HCT116 (cell line): ENCODE measurements at places on chromosomes 2 and 18.

DNA sequence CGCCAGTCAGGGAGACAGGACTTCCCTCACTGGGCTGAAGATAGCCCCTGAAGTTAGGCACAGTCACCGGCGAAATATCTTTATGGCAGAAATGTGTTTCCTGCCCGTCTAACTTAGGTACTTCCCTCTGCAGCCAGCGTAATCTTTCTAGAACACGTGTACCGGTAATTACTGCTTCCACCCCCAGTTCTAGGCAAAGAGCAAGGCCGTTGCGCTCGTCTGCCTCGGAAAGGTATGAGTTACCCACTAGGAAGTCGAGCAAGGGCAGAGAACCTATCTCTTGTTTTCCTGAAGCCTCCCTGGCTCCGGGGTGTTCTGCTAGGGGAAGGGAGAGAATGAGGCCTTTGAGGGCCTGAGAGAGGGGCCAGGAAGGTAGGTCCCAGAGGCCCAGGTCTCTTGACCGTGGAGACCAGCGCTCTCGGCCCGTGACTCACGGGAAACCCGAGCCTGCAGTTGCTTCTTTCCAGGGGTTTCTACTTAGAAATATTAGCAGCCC is 70.0 kb downstream of the TWSG1 start:
- DNase-seq: no peak

GRCh38 chr2:101430156-101430555 is 42.9 kb upstream of the CREG2 start:
- DNase-seq: no peak

DNA sequence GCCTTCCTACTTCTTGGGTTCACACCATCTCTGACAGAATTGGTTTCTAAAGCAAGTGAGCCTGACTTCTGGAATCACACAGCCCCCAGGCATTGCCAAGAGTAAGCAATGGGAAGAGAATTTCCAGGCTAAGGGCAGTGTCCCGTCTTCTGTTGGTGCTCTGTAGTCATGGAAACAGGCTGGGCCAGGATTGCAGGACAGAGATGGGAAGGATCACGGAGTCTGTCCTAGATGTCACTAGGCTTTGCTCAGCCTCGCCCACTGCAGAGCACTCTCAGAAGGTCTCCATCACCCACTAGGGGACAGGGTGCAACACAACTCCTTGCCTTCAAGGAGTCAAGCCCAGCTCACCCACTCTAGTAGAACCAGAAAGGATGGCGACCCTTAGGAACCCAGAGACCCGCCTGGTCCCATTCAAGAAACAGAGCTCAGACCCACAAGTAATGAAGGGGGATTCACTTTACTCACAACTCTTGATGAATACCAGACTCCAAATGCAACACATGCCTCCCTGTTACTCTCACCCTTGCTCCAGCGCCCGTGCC is 48.6 kb upstream of the TEX51 start:
- no peak for DNase-seq

DNA sequence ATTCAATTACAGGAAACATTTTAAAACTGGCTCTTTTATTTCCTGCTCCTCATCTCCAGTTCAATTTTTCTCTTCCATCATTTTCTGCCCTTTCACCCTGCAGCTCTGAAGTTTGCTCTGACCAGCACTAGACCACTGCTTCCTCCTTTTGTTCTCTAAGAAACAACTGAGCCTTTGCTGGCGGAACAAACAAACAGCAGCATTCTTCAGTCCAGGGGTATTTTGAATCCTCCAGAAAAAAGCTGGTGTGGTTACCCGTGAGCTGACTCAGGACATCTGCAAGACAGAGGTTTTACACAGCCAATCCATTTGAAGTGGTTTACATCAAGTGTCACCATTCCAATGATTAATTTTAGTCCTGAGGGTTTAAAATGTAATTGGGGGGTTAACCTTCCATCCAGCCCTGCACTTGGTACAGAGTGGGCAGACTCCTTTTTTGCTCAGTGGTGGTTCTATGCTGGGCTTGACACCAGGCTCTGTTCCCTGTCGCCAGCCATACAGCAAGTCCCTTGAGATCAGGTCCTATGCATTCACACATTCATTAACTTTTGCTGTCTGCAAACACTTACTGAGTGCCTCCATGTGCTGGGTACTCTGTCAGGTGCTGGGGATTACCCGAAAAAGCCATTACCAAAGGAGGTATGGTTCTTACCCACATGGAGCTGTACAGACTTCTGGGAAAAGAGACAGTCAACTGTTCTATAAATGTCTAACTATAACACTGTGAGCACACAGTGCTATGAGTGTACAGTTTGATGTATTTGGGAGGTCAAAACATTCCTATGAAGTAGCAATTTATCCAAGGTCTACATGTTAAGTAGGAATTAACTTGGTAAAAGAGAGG is 909.4 kb upstream of the GYPC start:
- no peak for DNase-seq

- no peak for DNase-seq
Observed at GRCh38 chr2:221716426-221717303, 144.6 kb upstream of the EPHA4 start.

DNA sequence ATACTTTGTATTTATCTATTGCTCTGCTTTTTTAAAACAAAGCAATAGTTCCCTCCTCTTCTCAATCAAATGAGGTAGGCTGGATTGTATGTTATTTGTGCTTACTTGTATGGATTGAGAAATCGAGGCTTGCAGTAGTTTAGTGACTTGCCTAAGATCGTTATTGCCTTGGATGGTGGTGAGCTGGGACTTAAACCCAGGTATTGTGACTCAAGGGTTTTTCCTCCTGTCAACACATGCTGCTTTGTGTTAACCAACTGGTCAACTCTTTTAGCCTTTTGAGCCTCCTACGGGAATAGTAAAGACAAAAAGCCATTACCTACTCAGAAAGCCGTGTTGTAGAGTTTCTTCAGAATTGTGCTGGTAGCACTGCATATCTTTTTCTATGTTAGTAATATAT is 95.2 kb upstream of the THUMPD2 start:
- DNase-seq: no peak

- no peak for DNase-seq
Observed at GRCh38 chr2:216619411-216620393, 13.5 kb upstream of the IGFBP2 start.

- DNase-seq: no peak
Observed at GRCh38 chr2:227163485-227163997, 464 bp downstream of the COL4A4 start.

DNA sequence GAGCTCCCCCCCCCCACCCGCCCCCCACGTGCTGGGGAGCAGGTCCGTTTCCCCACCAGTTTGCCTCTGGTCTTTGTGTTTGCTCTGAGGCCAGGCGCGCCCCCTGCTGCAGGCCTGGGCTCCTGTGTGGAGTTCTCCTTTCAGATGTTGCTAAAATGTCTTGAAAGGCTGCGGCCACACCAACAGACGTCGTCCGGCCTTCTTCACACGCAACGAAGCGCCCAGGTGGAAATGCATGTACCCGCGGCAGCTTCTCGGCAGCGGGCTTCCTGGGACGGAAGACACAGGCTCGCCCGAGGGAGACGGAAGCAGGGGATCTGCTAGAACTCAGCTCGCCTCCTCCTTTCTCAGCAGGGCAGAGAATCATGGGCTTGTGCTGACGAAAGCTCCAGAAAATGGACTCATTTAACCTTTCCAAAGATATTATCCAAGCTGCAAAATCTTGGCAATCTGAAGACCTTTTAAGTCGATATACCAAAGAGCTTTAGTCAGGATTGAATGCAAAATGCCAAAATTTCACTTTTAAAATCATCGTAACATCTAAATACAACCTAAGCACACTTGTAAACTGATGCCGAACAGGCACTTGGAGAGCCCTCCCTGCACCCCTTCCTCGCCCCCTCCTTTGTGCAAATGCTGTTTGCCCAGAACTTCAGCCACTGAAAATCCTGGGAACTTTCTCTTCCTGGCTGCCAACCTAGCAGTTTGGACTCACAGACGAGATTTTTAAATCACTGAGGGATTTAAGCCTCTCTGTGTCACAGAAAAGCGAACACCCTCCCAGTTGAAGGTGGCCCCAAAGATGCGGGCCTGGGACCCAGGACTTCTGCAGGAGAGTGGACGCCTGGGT is 125.5 kb upstream of the ZNF516 start:
- DNase-seq: peak; percentile 34

GRCh38 chr2:149561309-149561926 is 26.2 kb downstream of the MMADHC start:
- no peak for DNase-seq

DNA sequence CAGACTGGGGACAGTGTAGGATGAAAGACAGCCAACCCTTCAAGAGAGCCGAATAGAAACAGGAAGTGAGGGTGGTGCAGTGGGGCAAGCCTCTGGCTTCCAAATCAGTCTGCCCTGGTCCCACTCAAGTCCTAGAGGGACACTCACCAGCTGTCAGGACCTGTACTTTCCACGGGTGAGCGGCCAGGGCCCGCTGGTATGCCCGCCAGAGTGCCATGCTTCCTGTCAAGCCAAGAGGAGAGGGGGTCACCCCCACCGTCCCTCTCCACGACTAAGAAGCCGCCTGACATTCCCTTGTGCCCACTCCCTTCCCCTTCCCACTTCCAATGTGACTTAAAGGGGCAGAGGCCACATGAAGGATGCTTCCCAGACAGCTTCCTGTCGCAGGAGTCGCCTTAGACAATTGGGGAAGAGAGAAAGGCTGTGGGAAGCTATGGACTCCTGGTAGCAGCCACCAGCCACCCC is 564 bp downstream of the MPV17 start:
- DNase-seq: no peak

- DNase-seq: no peak
Observed at GRCh38 chr18:39448942-39449341, 1883.3 kb upstream of the CELF4 start.

DNA sequence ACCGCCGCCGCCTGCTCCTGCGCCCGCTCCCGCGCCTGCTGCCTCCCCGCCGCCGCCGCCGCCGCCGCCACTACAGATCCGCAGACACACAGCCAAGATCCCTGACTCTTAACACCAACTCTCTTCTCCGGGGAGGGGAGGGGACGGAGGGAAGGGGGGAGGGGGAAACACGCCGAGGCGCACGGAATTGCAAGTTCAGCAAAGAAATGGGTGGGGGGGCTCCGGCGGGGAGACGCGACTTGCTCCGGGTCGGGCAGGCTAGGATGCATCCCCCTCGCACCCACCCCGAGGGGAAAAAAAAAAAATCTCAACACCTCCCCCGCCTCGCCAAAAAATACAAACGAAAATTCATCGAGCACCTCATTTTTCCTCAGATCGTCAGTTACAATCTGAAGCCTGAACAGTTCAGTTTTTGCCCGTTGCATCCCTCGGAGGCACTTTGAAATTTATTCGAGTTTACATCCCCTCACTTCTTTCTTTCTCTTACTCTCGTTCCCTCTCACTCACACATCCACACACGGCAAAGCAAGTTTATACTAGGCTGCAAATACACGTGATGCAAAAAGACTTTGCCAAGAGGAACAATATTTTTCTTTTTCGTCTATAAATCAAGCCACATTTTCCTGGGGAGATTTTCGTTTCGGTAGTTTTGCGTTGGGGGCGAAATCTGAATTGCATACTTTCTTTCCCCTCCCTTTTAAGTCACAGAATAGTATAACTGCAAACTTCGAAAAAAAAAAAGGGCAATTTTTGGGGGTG is at the start of gene TCF4:
Gene TCF4 (minus strand): TSS at position 82 of the 759 bp plus-strand sequence. CDS start 1,076 bp downstream, outside the sequence.
- no peak for DNase-seq

DNA sequence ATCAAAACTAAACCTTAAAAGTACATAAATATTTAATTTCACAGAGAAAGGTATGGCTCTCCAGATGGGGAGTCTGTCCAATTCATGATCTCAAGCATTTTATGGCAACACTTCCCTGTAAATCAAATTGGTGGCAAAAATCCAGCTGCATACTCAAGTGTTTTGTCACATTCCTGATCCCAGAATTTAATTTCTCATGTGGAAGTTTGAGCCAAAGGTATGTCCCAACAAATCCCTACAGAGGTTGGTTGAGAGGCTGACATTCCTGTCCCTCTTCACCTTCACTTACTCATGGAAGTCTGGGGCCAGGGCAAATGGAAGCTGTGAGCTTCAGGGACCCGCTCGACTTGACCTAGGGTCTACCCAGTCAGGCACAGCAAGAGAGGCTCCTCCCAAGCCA is 17.7 kb downstream of the KLF7 start:
- DNase-seq: no peak

DNA sequence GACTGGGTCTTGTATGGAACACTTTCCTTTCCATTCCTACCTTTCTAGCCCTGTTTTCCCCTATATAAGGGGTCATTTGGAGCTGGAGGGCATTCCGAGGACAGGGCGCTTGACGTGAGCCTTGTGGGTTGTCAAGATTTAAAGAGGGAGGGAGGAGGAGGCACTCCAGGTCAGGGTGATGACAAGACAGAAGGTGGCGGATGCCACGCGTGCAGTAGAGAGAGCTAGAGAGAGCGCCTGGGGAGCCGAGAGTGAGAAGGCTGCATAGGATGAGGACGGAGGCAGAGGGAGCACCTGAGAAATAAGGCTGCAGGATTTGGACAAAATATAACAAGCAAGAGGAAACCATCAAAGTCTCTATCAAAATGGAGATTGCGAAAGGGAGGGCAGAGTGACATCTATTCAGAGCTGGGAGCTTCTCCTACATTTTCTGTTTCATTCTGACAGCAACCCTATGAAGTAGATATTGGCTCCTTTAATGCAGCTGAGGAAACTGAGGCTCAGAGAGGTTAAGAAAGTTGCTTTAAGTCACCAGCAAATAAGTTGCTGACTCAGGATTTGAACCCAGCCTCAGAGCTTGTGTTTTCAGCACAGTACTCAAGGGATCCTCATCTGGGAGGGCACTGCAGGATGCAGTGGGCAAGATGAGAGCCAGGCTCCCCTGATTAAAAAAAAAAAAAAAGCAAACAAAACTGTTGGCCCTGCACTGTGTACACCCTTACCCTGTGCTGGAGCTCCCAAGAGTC is 124.2 kb downstream of the MRO start:
- no peak for DNase-seq

DNA sequence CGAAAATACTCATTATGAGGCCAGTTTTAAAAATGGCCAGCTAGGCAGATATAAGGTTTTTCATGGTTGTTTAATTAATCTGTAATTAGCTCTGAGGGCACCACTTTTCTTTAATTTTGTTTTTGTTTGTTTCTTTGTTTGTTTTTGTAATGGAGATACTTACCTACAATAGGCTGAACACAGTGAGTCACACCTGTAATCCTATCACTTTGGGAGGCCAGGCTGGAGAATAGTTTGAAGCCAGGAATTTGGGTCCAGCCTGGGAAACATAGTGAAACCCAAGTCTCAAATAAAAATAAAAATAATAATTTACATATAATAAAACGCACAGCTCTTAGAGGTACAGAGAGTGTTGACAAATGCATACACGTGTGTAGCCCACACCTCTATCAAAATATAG is 56.8 kb upstream of the MSH2 start:
- no peak for DNase-seq

GRCh38 chr2:22600999-22601398 is 784.0 kb upstream of the KLHL29 start:
- DNase-seq: no peak

DNA sequence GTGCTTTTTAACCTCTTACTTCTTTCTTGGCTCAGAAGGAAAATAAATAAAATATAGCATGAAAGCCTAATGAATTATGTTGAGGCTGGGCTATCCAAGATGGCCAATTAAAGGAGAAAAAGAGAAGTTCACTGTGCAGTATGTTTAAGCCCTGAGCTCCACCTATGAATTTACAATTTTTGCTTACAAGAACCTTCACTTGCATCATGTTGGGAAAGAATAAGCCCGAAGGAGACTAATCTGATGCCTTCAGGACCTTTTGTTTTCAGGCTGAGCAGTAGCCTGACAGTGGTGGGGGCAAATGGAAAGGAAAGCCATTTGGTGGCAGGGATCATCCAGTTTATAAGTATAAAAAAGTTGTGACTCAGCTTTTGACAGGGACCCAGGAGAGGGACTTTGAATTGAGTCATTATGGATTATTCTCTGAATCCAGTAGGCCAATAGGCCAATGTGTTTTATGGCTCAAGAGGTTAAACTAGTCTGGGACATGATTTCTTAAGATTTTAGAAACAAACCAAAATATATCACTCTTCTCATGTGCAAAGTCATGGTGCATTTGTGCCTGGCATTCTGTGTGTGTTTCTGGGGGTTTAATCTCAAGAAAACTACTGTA is 56.9 kb downstream of the E2F6 start:
- no peak for DNase-seq
